Activated T-cell treated with anti-CD3 and anti-CD28 coated beads, Interleukin-2, amount 50 U/mL, for 72 hours (primary cell): ENCODE measurements at places on chromosomes 12 and 14. TPM values are rescaled to one million over a fixed set of nuclear protein-coding genes. Genes with fewer than 3 reads are reported as not detected.

The OR4E2 gene
- not detected for total RNA-seq

The STYK1 gene
- total RNA-seq = 1.8 TPM

- DNase-seq = no peak
Measured at GRCh38 chr14:69605738-69606137, 5.7 kb upstream of the SUSD6 start.

The CD27 gene
- total RNA-seq = 53.1 TPM

DNA sequence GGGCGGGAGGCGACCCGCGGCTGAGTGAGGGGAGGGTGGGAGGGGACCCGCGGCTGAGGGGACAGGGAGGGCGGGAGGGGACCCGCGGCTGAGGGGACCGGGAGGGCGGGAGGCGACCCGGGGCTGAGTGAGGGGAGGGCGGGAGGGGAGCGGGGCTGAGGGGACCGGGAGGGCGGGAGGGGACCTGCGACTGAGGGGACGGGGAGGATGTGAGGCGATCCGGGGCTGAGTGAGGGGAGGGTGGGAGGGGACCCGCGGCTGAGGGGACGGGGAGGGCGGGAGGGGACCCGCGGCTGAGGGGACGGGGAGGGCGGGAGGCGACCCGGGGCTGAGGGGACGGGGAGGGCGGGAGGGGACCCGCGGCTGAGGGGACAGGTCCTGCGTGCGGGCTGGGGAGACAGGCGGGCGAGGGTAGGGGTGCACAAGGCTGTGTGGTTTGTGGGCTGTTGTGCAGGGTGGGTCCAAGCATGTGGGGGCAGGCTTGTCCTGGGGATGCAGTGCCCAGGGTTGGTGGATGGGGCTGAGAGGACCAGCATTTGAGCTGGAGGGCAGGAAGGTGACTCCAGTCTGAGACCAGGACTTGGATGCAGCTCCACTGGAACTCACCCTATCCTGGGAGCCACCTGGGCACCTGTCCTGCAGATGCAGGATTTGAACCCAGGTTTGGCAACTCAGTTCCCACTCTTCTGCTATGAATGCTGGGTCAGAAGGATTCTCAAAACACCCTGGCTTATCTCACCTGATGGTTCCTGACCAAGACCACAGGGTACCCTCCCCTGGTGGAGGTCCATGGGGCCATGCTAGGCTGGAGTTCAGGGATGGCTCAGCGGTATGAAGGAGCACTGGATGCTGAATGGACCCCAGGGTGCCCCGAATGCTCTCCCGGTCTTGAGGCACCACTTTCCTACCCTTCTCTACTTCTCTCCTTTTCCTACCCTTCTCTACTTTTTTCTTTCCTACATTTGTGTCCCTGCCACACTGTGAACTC lies 9.4 kb downstream of the PLD4 start:
- DNase-seq = no peak

DNA sequence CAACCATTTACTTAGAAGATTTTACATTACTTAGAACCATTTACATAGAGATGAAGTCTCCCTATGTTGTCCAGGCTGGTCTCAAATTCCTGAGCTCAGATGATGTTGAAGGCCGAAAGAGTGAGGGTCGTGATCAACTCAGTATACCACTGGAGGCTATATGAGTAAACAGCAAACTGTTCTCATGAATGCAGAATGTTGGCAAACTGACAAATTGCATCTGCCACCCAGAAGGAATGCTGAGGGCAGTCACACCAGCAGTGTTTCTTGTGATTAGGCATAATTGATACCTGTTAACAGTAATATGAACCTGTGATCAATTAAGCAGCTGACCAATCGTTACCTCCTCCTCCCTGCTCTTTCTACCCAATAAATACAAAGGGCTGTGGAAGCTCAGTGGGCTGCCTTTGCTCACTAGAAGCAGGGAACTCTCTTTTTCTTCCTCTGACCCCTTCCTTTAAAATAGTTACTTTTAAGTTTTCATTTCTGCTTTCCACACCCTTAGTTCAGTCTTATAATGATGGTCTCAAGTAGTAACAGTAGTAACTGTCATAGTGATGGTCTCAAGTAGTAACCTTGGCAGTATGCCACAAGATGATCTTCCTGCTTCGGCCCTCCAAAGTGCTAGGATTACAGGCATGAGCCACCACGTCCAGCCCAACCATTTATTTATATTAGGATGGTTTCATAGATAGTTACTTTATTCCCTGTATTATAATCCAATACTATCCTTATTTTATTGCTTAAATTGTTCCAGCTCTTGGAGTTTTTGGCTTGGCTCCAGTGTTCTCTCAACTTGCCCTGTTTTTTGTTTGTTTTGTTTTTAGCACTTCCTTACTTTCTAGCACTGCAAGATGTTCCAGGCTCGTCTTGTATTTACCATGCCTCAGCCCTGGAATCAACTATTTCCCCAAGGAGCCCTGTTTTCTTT lies 25.8 kb downstream of the LIMA1 start:
- no peak for DNase-seq
